ENCODE measurements at places on chromosomes 2 and 18. TPM values are rescaled to one million over a fixed set of nuclear protein-coding genes. Genes with fewer than 3 reads are reported as not detected.

The LYG1 gene
- 1.8 TPM for total RNA-seq

The CDH20 gene
- total RNA-seq, result not detected

The TTC39C gene
- total RNA-seq, result 69.7 TPM

The CTNNA2 gene
- not detected for total RNA-seq

The SERPINB10 gene
- total RNA-seq, result not detected

The GAD1 gene
- total RNA-seq, result 3.7 TPM

The RAB6D gene
- not detected for total RNA-seq

The WDR43 gene
- 70.9 TPM for total RNA-seq

The RAD51AP2 gene
- total RNA-seq, result not detected

The MARCO gene
- total RNA-seq, result not detected

The FAHD2A gene
- total RNA-seq, result 38.6 TPM

The TTN gene
- 7.0 TPM for total RNA-seq

The SFTPB gene
- total RNA-seq, result not detected

The CHST10 gene
- 14.8 TPM for total RNA-seq

The SERPINB4 gene
- total RNA-seq, result not detected

The UGT1A5 gene
- not detected for total RNA-seq

The ASPRV1 gene
- 1.8 TPM for total RNA-seq

The SLC4A3 gene
- total RNA-seq, result not detected

The CHRNG gene
- total RNA-seq, result not detected

The SH3BP4 gene
- 0.12 TPM for total RNA-seq

The HOXD10 gene
- not detected for total RNA-seq

The TAF4B gene
- total RNA-seq, result 6.9 TPM

The ACTR1B gene
- total RNA-seq, result 87.4 TPM

The TMBIM1 gene
- 51.5 TPM for total RNA-seq

The PLCL1 gene
- total RNA-seq, result 0.26 TPM

The FN1 gene
- total RNA-seq, result 0.70 TPM

The FAM136A gene
- total RNA-seq, result 39.7 TPM

The NDUFS1 gene
- total RNA-seq, result 82.1 TPM

The DRC1 gene
- total RNA-seq, result not detected

The DSC2 gene
- not detected for total RNA-seq

The USP40 gene
- total RNA-seq, result 8.7 TPM

The ALPG gene
- not detected for total RNA-seq

The ATP6V1C2 gene
- not detected for total RNA-seq

The NDC80 gene
- total RNA-seq, result 83.9 TPM

The MRPS5 gene
- 82.7 TPM for total RNA-seq

The FAM110C gene
- 2.1 TPM for total RNA-seq

The GREB1L gene
- total RNA-seq, result not detected

The HNMT gene
- not detected for total RNA-seq

The GULP1 gene
- total RNA-seq, result not detected

The ELAC1 gene
- 7.6 TPM for total RNA-seq

The PRKAG3 gene
- total RNA-seq, result not detected

The FHOD3 gene
- total RNA-seq, result not detected

The MEP1B gene
- total RNA-seq, result not detected

The TYMS gene
- total RNA-seq, result 369 TPM

The DYSF gene
- total RNA-seq, result 7.3 TPM

The LAMA3 gene
- 0.23 TPM for total RNA-seq

The UGT1A3 gene
- total RNA-seq, result not detected

The TIMM21 gene
- 37.4 TPM for total RNA-seq

The HOXD8 gene
- not detected for total RNA-seq

The LAMA1 gene
- total RNA-seq, result not detected

The GALR1 gene
- not detected for total RNA-seq

The LINC00305 gene
- total RNA-seq, result not detected

The ELMOD3 gene
- 21.7 TPM for total RNA-seq

Measured in activated CD8-positive, alpha-beta memory T cell treated with anti-CD3 and anti-CD28 coated beads, Interleukin-2, amount 10 ng/mL, durations not matched to agents 7 days and 5 days (primary cell).